ENCODE measurements at places on chromosomes 16 and 17.

DNA sequence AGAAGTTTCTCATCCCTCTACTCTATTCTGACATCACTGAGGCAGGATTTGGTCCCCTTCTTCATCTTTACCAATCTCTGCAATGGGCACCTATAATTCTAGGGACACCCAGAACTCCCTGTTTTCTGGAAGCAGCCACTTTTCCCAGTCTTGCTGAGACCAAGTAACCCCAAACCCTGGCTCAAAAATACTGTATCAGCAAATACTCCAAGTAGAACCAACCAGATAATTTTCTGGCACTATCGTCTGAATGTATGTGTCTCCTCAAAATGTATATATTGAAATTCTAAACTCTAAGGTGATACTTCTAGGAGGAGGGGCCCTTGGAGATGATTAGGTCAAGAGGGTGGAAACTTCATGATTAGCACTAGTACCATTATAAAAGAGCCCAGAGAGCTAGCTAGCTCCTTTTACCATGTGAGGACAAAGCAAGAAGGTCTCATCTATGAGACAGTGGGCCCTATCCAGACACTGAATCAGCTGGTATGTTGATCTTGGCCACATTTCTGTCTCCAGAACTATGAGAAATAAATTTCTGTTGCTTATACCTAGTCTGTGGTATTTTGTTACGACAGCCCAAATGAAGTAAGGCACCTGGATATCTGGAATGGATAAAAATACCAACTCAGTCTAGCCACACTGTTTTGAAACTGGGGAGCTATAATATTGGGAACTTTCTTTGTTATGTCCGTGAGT is 464.4 kb downstream of the CDH11 start:
- DNase-seq = no peak

GRCh38 chr17:78384479-78385175 is 6.2 kb downstream of the PGS1 start:
- DNase-seq = no peak

- DNase-seq = no peak
Observed at GRCh38 chr16:1265826-1266225, 10.0 kb downstream of the TPSD1 start.

GRCh38 chr17:14359163-14360020 is 58.5 kb downstream of the HS3ST3B1 start:
- DNase-seq = no peak

- no peak for DNase-seq
Observed at GRCh38 chr17:43019418-43019817, 2.8 kb downstream of the VAT1 start.
